Renal cortex interstitium (tissue), 15 donors: ENCODE measurements at places on chromosomes 7 and 10.

DNA sequence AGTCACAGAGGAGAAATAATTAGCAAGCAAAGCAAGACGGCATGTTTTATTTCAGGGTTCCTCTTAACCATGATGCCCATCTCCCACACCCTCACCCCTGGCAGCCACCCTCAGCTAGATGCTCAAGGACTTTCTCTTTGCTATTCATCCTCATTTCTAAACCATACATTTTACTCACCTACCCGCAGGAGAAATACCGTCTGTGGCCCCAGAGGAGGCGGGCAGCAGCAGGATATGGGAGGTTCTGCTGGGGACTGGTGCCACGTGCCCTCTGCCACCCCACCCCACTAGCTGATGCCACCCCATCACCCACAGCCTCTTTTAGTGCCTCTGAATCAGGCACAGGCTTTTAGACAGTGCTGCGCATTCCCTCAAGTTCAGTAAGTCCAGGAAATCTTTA lies 168.7 kb upstream of the ITGB1 start:
- DNase-seq = no peak

- peak; percentile 28 for DNase-seq
These were observed 138.1 kb downstream of the RELN start for GRCh38 chr7:103851357-103851756.

- no peak for DNase-seq
These were observed 64.8 kb upstream of the CALD1 start for GRCh38 chr7:134714470-134715205.

- DNase-seq = no peak
These were observed 58.8 kb downstream of the SHOC2 start for GRCh38 chr10:110978204-110978603.

GRCh38 chr7:123769371-123769770 lies 20.6 kb upstream of the WASL start:
- DNase-seq = no peak

GRCh38 chr7:103952408-103952807 lies 37.0 kb downstream of the RELN start:
- no peak for DNase-seq

DNA sequence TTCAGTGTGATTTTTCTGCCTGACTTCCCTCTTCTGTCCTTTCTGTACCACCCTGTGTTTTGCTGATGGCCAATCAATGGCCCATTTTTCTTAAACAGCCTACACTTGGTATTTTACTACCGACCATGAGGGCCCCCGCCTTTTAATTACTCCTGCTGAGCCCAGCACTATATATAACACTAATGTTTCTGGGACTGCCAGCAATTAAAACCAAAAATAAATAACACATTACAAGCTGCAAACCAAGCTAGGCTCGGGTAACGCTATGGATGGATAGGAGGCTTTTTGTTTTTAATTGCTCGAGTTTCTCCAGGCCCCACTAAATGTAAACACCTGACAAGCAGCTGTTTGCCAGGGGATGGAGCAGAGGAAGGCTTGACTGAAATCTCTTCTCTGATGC lies 915.4 kb upstream of the AUTS2 start:
- peak; percentile 52 for DNase-seq

- no peak for DNase-seq
These were observed 8.0 kb upstream of the IL6 start for GRCh38 chr7:22718911-22719420.

DNA sequence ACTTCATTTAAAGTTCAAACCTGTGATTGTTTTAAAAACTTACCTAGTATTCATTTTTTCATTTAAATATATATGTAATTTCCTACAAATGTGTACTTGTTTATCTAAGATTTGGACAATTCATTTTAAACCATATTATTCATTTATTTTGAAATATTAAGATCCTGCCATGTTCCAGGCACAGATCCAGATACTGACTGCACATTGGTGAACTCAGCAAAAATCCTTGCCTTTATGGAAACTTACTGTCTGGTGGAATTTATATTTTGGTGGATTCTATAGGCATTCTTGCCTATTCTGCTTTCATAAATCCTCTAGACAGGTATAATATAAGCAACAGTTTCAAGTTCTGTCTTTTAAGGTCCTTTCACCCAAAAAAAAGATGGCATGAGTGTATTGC lies 48.3 kb upstream of the RPA3 start:
- DNase-seq = no peak
